ENCODE measurements at places on chromosomes 4 and X.

DNA sequence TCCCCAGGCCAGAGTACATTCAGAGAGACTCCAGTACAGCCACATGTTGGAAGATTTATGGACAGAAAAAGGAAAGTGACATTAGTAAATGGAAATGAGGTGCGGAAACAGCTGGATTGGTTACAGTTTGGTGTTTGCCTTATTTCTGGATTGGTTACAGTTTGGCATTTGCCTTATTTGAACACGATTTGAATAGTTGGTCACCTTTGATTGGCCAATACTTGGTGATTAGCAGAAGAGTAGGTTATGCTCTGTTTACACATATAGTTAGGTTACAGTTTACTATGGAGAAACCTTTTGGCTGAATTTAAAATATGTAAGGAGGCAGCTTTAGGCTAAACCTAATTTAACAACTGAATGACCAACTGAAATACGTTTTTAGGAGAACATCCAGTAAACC, 173.7 kb downstream of the AASDH start:
- no peak for DNase-seq

- no peak for DNase-seq
Observed at GRCh38 chr4:102574317-102574716, 73.2 kb downstream of the NFKB1 start.

DNA sequence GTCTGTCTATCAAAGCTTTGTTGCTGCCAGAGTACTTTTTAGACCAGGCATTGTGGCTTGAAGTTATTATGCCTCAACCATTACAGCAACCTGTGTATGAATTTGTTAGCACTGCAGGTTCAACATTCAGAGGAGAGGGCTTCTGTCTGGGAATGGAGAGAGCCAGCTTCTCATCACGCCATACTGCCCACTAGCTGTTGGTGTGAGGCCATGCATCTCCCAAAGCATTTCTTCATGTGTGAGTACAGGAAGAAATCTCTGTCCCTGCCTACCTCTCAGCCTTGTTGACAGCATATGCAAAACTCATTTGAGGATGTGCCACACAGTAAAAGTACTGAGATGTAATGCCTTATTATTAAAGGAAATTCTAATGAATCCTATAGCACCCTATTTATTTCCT, 76.9 kb upstream of the PPARGC1A start:
- no peak for DNase-seq

DNA sequence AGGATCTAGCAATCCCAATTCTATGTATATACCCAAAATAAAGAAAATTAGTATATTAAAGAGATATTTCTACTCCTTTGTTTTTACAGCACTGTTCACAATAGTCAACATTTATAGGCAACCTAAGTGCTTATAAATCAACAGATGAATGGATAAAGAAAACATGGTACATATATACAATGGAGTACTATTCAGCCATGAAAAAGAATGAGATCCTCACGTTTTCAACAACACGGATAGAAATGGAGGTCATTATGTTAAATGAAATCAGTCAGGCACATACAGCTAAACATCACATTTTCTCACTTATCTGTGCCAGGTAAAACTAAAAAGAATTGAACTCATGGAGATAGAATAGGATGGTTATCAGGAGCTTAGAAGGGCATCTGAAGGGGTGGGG, 45.6 kb upstream of the PABPC5 start:
- no peak for DNase-seq

GRCh38 chr4:94892051-94892450, 134.3 kb downstream of the BMPR1B start:
- DNase-seq = no peak

DNA sequence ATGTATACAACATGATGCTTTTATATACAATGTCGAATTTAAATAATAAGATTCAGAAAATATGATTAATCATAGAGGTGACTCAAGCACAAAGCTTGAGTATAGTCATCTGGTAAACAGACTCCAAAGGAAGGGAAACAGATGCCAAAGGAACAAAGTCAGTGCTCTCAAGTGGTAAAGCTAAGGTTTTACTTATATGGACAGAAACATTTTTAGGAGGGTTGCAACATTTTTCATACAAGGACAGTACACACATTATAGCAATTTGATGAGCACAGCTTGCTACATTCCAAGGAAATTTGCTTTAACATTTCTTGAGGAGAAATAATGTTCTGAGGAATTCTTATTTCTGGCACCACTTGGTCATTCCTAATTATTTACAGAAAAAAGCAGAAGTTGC, 333.4 kb upstream of the AADAT start:
- DNase-seq = no peak

GRCh38 chr4:6225469-6225868, 25.1 kb upstream of the JAKMIP1 start:
- DNase-seq = no peak

GRCh38 chr4:149796381-149796780, 19.3 kb downstream of the IQCM start:
- DNase-seq = no peak

GRCh38 chr4:138452826-138453225, 210.7 kb upstream of the SLC7A11 start:
- no peak for DNase-seq

- DNase-seq = no peak
Observed at GRCh38 chr4:175412746-175413145, 399.3 kb downstream of the GPM6A start.

- DNase-seq = no peak
Observed at GRCh38 chr4:88985088-88985773, 71.8 kb downstream of the FAM13A start.

DNA sequence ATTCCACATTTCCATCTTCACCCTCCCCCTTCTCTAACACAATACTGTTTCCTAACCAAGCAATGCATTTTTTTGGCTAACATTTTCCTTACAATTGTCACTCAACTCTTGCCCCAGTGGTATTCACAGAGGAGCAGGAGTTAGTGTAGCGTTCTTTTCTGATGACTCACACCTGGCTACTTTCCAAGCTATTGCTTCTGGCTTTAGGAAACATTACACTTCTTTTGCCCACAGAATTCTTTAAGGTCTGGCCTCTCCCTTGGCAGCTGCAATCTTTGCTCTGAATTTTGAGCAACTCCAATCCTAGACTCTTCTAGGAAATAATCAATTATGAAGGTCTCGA, 27.5 kb upstream of the PDGFC start:
- DNase-seq = no peak

DNA sequence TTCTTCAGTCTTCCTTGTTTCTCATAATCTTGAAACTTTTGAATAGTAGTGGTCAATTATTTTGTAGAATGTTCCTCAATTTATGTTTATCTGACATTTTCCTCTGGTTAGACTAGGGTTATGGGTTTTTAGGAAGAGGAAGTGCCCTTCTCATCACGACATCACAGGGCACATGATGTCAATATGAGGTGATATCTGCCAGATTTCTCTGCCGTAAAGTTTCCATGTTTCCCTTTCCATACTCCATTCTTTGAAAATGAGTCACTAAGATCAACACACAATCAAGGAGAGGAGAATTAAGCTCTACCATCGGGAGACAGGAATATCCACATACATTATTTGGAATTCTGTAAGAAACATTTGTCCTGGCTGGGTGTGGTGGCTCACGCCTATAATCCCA, 28.4 kb downstream of the RP2 start:
- DNase-seq = no peak

GRCh38 chr4:121814756-121815155, 8.9 kb downstream of the CCNA2 start:
- DNase-seq = no peak

All from activated T-cell treated with anti-CD3 and anti-CD28 coated beads for 48 hours (primary cell).